ENCODE measurements at places on chromosomes 1 and 21. TPM values are rescaled to one million over a fixed set of nuclear protein-coding genes. Genes with fewer than 3 reads are reported as not detected.
A peak's percentile ranks its signal among the peaks of the same experiment; 100 is the strongest.

GPR25 gene
- not detected for polyA plus RNA-seq

BSND gene
- polyA plus RNA-seq, result not detected

NPHS2 gene
- polyA plus RNA-seq, result not detected

CYP4Z1 gene
- not detected for polyA plus RNA-seq

DNA sequence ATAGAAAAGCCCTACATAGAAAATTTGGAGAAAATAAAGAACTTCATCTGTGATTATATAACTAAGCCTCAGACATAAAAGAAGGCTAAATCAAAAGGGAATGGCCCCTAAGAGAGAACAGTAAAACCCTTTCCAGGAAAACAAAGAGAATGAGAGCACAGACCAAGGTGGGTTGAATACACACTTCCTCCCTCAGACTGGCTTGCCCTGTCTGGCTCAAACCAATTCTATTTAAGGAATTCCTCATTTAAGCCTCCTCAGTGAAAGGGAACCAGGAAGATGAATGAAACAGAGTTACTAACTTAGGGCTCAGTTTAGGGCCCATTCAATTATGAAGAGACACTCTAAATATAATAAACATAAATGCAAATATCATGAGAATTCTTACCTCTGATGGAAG is 10.6 kb upstream of the SYT14 start:
- no peak for DNase-seq

DNA sequence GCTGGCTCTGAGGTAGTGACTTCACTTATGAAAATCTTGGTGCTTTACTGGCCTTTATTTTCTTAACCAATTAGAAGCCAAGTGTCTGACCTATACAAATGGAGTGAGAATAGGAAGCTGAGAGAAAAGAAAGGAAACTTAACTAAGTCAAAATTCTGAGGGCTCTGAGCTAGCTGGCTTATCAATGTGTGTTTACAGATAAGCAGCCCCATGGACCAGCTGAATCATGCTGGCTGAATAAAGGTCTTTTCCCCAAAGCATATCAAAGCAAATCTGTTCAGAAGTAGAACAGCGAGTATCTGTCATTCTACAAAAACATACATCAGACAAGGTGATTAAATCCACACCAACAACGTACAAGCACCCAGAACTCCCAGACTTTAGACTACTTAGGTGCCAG is 117.2 kb downstream of the BRINP2 start:
- DNase-seq, result no peak

DNA sequence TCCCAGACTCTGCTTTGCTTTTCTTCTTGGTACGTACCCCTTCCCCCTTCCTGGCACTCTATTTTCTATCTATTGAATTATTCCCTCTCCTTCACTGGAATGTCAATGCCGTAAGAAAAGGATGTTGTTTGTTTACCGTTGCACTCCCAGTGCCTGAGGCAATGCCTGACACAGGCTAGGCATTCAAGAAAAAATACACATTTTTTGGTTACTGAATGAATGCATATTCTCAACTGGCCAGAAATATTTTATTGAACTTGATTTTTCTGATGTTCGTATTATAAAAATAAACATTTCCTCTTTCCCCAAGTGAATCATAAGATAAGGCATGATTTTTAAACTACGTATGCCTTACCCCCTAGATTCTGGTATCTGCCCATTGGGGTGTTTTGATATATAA is 41.2 kb downstream of the GNG12 start:
- peak; percentile 62 for DNase-seq

DNA sequence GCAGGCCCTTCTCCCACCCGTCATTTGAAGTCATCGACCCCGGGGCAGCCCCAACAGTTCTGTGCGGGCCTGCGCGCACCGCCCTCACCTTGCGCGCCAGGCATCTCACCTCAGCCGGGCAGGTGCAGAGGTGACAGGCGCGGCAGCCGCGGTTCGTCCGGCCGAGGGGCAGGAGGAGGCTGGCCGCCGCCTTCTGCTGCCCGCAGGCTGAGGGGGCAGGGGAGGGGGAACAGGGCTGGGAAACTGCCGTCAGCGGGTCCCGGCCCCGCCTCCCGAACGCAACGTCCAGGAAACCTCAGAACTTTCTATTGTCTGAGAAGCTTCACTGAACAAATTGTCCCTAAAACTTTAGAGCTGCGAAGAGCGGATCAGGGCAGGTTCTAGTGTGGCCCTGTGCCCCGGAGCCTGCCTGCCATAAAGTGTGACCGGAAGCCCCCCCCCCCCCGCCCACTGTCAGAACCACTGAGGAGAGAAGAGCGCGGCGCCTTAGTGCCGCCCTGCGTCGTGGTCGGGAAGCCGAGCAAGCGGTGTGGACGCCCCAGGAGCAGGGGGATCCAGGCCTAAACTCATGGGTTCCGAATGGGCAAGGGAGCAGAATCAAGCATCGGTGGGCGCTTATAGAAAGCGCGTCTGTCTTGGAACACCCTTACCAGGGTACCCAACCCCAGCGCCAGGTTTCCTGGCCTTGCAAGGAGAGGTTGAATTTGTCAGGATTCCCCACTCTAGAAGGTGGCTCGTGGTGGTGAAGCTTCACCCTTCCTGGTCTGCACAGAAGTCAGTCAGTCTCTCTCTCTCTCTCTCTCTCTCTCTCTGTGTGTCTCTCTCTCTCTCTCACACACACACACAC is 13.3 kb upstream of the TBX15 start:
- DNase-seq, result no peak

- no peak for DNase-seq
Observed at GRCh38 chr1:162687870-162688269, 55.6 kb downstream of the DDR2 start.

DNA sequence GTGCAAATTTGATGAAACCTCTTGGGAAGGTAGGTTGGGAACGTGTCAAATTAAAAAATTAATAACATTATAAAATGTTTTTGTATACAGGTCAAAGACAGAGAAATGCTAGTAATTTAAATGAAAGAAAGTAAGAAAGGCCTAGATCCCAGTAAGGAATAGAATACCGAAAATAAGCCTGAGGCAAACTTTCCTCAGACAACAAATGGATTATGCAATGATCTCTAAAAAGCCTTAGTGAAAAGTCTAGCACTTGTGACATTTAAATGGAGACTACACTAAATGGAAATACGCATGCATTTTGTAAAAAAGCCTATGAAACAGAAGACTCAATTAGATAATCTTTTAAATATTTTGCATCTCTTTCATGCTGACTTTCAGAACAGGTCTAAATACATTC is 138.5 kb upstream of the ZNHIT6 start:
- no peak for DNase-seq

- DNase-seq, result no peak
Observed at GRCh38 chr1:167504467-167504827, 13.9 kb downstream of the CD247 start.

GRCh38 chr1:10564063-10564462 is 89.3 kb downstream of the PEX14 start:
- no peak for DNase-seq

DNA sequence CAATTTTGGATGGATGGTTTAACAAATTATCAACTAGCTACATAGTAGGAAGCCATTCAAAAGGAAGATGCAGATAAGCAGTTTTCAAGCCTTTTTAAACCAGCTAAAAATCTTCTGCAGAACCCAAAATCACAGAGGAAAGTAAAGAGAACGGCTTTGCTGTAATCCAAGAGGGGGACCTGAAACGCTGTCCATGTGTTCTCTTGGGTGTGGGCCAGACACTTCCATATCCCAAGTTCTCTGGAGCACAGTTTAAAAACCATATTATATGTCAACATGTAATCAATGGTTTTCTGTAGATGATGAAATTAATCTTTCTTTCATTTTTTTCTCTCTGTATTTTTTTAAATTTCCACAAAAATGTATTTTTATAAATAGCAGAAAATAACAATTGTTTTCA is 90.5 kb downstream of the SELENOF start:
- DNase-seq, result no peak

DNA sequence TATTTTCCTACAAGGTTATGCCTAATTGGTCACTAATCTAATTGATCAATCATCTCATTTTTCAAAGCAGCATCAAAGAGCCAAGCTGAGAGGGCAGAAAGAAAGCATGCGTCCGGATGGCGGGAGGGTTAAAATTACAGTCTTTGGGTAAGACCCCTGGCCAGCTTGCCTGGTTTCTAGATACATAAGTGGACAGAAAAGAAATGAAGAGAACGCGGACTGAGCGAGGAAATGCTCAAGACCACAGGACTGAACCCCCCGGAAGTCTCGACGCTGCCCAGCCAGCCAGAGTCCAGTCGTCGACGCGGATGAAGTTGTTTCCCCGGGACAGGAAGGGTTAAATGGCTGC is 297.2 kb downstream of the OMA1 start:
- no peak for DNase-seq

GRCh38 chr21:28431022-28431421 is 561.7 kb downstream of the LTN1 start:
- DNase-seq, result no peak

GRCh38 chr1:204196068-204196795 is at the start of gene KISS1:
KISS1 (minus strand) TSS chr1:204196491; CDS start chr1:204192876, 3,615 bp downstream.
- no peak for DNase-seq

DNA sequence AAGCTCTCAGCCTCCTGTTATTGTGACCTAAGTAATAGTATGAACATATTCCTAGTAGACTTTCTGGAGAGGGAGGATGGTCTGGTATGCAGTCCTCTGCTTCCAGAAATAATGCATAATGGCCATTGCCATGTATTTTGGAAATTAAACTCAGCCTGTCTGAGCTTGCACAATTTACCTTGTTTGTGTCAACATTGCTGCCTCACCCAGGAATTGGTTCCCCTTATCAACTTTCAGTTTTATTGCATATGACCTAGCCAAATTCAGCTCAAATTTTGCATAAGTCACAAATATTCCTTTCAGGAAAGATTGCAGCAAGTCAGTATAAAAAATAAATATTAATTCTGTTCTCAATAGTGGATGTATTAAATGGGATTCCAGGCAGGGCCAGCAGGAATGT is 101.9 kb upstream of the SLC5A9 start:
- DNase-seq, result no peak

DNA sequence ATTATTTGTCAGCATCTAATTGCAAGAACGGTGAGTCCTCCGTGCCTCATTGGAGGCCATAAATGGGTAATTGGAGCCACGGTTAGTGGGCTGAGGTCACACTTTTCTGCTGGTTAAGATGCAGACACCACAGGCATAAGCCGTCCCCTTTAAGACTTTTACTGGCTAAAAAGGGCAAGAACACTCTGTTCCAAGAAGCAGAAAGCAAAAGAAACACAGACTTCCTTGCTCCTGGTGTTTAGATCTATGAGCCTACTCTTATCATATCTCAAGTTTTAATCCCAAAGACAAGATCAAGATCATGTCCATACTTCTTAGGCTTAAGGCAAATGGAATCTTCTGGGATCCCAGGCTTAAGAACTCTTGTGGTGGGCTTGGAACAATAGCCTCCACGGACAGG is 17.3 kb upstream of the GJA5 start:
- DNase-seq, result no peak

DNA sequence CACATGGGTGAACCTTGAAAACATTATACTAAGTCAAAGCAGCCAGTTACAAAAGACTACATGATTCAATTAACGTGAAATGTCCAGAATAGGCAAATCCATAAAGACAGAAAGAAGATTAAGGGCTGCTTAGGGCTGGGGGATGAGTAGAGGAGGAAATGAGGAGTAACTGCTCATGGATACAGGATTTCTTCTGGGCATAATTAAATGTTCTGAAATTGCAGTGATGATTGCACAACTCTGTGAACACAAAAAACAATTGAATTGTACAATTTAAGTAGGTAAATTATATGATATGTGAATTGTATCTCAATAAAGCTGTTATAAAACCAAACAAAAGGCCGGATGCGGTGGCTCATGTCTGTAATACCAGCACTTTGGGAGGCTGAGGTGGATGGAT is 52.2 kb downstream of the RERE start:
- no peak for DNase-seq

DNA sequence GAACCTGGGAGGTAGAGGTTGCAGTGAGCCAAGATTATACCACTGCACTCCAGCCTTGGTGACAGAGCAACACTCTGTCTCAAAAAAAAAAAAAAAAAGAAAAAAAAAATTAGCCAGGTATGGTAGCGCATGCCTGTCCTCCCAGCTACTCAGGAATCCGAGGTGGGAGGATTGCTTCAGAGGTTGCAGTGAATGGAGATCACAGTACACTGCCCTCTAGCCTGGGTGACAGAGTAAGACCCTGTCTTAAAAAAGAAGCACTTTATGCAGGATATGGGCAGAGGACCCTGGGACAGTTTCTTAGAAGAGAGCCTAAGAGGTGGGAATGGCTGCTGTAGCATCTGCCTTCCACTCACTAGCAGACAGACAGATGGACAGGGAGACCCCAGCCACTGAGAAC is 23.0 kb downstream of the IQGAP3 start:
- DNase-seq, result no peak

DNA sequence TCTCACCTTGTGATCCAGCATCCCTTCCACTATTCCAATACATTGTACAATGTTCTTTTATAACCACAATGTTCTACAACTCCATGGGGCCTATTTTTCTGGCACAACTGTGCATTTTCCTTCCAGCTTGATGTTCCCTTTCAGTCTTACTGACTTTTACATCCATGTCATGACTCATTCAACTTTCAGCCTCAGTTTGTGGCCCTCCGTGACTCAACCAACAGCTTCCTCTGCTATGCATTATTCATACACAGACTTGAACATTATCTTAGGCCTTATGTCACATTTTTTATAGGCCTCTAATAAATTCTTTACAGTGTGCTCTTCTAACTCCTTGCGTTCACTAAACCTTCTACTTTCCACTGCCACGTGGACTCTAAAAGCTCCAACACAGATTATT is 119.4 kb upstream of the PRMT6 start:
- no peak for DNase-seq

DNA sequence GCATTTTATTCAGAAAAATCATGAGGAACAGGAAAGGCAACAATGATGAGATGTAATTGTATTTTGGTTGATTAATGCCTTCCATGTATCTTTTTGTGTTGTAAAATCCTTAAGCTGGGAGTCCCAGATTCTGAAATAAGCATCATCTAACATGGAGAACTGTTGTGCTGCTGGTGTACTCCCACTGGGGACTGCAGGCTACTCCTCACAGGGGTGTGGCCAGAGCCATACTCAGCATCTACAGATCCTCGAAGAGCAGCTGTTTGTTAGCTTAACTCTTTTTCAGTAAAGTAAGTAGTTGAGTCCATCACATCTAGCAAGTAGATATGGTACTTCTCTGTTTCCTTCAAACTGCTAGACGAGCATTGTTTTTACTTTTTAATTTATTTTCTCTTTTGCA is 358.0 kb downstream of the BRINP3 start:
- DNase-seq, result no peak

DNA sequence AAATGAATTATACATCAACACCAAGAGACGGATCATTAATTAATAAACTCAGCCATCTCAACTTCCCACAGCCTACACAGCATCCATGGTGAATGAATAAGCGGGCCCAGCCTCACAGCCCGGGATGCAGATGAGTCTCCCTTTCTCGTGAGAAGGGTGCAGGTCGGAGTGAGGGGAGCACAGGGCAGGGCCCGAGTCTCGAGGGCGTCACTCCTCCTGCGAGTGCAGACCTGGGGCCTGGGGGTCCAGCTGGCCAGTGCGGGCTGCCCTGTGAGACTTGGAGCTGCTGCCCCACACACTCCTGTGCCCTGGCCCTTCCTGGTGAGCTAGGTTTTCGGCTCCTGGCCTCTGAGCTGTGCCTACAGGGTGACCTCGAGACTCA is 74.7 kb downstream of the AJAP1 start:
- no peak for DNase-seq

Measured in A549 (cell line).